ENCODE measurements at places on chromosomes 1 and 21.

DNA sequence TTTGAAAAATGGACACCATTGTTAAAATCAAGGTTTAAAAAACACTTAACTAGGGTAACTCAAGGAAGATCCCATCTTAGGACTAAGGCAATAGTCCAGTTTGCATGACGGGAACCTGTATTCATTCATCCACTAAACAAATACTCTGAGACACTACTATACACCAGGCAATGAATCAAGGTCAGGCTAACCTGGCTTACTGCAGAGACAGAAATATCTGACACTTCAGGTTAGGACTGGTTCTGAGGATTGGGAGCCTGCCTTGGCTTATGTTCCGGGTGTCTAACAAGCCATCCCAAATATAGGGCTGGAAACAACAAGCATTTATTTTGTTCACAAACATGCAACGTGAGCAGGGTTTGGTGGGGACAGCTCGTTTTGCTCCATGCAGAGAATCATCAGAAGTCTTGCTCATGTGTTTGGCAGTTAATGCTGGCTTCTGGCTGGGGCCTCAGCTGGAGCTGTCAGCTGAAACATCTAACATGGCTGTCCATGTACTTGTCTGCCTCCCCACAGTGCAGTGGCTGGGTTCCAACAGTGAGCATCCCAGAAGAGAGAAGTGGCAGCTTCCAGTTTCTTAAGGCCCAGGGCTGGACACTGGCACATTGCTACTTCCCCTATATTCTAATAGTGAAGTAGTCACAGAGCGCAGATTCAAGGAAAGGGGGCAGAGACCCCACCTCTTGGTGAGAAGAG, 37.0 kb upstream of the CAMK1G start:
- DNase-seq, result no peak

DNA sequence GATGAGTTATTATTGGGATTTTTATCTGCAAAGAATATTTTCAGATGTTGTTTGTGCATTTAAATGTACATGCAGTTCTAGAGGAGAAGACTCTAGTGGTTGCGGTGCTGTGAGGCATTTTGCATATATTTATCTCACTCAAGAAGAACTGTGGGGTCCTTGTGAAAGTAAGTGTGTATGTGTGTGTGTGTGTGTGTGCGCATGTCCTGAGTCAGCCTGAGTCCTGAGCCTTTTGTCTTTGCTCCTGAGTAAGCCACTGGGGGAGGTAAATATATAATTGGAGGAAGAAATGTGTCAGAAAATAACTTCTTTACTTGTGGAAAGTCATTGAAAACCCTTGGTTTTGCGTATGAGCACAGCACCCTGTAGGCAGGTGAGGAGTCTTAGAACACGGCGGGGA, 55.6 kb upstream of the CD34 start:
- peak; percentile 49 for DNase-seq

- no peak for DNase-seq
These were observed 11.2 kb downstream of the PSEN2 start for GRCh38 chr1:226881515-226882185.

GRCh38 chr1:19979494-19979977, at the start of gene PLA2G2A:
Gene PLA2G2A, minus strand, starts transcription at chr1:19979618. Its CDS starts 845 bp downstream, at chr1:19978773.
- no peak for DNase-seq

GRCh38 chr1:208065862-208066261, 154.9 kb upstream of the CD34 start:
- DNase-seq, result no peak

GRCh38 chr1:7389906-7390603, 381.0 kb upstream of the VAMP3 start:
- peak; percentile 51 for DNase-seq

- peak; percentile 62 for DNase-seq
These were observed 1.8 kb downstream of the MFN2 start for GRCh38 chr1:11982010-11982392.

DNA sequence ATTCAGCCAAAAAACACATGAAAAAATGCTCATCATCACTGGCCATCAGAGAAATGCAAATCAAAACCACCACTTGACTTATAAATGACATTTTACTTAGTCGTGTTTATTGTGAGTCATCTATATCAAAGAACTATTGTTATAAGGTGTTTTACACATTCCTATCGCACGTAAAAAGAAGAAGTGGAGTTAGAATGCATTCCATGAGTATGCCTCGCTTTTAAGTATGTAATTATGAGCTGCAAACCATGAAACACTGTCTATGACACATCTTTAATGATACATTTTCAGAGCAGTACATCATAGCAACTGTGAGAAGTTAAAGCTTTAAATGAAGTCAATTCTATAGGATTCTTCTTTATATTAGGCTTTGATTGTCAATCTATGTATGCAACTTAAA, 614.3 kb upstream of the ADAMTS5 start:
- DNase-seq, result no peak

DNA sequence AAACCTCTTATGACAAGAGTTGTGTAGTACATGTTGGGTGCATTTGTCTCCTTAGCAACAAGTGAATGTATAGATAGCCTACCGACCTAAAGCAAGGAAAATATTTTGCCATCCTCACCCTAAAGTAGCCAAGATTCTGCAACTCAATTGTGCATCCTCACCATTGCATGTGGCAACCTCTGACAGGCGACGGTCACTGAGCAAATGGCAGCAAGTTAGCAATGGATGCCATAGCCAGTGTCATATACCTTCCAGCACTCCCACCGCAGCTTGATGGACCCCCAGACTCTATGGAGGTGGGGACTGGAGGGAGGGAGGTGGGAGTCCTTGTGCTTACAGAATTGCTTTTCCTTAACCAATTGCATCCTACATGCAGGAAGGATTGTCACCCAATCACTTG, 17.0 kb downstream of the PROX1 start:
- DNase-seq, result no peak

- DNase-seq, result no peak
These were observed 15.9 kb upstream of the ELOA start for GRCh38 chr1:23727362-23727811.

- DNase-seq, result peak; percentile 39
These were observed 69.4 kb downstream of the VAV3 start for GRCh38 chr1:107895403-107896191.

- no peak for DNase-seq
These were observed 208.8 kb downstream of the GPR52 start for GRCh38 chr1:174656409-174657059.

DNA sequence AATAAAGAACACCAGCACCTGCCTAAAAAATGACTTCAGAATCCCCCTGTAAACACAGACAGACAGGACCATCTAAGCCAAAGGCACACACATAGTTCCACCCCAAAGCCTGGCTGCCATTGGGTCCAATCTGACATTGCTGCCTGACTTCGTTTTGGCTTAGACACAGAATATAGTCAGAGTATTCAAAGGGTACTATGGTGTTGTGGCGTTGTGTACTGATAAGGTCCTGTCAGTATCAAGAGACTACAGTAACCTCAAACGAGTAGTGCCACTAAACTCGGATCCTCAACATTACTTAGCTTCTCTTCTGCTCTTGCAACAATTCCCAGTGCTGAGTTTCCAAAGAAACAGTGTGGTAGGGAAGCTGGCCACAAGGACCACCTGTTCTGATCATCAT, 169.3 kb upstream of the NR5A2 start:
- DNase-seq, result no peak

DNA sequence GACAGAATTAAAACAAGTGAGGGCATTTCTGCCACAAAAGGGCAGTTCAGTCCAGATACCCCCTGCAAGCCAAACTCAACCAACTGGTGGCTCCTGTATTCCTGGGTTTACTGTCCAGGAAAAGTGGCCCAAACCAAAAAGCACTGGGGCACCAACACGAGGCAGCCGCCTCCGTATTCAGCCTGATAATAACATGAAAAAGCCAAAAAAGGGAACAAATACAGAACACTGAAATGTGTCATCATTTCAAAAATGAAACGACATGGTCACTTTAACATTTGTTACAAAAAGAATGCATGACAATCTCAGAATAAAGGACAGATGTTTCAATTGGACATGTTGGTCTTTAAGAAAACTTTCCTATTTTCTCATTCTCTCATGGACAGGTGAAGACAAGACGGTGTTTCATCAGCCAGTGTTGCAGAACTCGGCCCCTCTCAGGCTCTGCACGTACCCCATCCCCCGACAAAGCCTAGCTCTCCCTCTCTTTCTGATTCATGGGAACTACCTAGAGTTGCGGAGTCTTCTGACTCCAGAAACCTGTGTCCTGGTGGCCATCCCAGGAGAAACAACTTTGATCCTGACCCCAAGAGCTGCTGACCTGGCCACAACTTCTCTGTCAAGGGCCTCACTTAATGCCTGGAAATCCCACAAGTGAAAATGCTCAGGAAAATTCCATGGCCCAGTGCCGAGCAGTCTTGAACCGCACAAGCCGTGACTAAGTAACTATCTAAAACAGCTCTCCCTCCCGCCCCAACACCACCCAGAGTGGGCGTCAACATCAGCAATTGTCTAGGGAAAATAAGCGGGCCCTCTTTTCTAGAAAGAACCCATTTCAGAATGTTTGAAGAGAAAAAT, 27.1 kb downstream of the ZBTB17 start:
- no peak for DNase-seq

- DNase-seq, result peak; percentile 9
These were observed 15.9 kb upstream of the SRSF4 start for GRCh38 chr1:29197590-29197924.

GRCh38 chr1:36457691-36458090, 6.5 kb downstream of the MRPS15 start:
- no peak for DNase-seq

GRCh38 chr21:23955135-23955843, 1652.0 kb downstream of the MRPL39 start:
- DNase-seq, result no peak

DNA sequence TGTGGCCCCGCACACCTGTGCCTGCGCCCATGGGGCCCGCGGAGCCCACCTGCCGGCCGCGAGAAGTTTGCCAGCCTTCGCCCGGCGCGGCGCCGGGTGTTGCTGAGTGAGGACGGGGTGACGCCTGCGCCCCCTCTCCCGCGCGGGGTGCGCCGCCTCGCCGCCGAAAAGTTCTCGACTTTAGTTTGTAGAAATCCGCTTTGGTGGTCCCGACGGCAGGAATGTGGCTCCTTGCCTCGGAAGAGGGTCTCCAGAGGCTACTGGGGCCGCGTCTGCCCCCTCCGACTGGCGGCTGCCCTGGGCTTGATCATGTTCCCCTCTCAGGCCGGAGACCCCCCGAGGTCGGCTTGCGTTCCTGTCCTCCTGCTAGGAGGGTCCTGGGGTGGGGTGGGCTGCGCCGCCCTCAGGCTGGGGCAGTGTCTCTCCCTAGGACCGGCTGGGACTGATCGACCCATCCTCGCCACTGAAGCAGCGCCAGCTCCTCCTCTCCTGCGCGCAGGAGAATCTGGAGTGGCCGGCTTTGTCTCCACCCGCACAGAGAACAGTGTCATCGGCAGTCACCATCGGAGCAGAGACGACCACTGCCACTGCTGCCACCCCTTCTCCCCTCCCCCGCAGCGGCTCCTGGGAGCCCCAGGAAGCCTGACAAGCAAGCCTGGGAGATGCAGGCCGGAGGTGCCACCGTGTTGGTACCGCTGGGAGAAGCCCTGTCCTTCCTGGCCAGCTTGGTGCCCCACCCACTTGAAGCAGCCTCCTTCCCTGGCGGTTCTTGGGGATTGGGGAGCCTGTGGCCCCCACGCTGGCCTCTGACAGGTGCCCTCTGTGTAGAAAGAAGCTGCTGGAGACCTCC, 553 bp upstream of the SLC30A2 start:
- no peak for DNase-seq

GRCh38 chr1:223780318-223780717, 65.4 kb downstream of the TP53BP2 start:
- DNase-seq, result no peak

GRCh38 chr1:222242492-222242891, 305.4 kb downstream of the HHIPL2 start:
- DNase-seq, result no peak

DNA sequence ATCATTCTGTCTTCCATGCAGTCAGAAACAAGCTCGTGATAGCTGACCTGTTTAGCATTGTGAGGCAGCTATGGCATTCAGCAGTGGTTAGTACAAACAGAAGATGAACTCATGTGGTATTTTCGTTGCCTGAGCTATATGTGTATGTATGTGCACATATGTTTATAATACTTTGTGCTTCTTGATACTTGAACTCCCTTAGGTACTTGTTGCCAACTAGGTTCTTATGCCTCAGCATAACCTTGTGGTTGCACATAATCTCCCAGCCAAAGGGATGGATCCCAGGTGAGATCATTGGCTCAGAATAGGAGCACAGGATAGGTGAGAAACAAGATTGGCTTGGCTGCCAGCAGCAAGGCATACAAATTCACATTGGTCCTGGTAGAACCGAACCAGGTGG, 86.1 kb downstream of the VPS26C start:
- DNase-seq, result no peak

- no peak for DNase-seq
These were observed 50.0 kb upstream of the WNT2B start for GRCh38 chr1:112458756-112459155.

GRCh38 chr1:238582816-238583215, 692.1 kb upstream of the ZP4 start:
- no peak for DNase-seq

- no peak for DNase-seq
These were observed 19.1 kb upstream of the MRPS6 start for GRCh38 chr21:34054259-34054658.

DNA sequence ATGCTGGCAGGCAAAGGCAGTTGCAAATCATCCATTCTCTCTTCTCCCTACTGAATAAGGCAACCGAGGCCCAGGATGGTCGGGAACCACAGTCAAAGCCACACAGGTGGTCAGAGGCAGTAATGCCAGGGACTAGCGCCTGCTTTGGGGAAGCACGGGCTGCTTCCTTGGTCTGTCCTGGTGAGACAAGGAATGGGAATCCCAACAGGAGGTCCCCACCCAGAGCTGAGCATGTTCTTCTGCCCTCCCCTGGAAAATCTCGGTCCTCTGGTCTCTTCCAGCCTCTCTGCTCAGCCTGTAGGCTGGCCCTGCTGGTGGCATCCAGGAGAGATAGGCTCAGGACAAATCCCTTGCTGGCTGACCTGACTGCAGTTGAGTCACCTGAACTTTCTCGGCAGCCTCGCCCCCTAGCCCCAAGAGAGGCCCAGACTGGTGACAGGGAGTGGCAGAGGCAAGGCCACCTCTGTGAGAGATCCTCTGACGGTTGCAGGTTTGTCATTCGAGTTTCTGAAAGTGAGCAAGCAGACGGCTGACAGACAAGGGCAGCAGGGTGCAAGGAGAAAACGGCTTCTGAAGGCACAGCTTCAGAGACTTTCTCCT, 5.8 kb downstream of the OLIG1 start:
- DNase-seq, result no peak

DNA sequence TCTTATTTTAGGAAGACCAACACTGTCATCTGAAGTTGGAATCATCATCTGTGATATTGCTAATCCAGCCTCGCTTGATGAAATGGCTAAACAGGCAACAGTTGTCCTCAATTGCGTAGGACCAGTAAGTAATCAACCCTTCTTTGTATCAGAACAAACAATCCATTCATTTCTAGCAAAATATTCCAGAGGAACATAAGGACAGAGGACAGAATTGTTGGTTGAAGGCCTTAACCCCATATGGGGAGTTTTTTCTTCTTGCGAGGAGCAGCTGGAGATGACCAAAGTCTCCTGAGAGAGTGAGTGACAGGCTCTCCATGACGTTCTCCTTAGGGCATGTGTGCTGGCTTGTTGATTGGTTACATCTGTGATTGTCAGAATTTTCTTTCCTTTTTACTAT, 2.7 kb downstream of the SCCPDH start:
- DNase-seq, result no peak
